Activated CD8-positive, alpha-beta memory T cell treated with anti-CD3 and anti-CD28 coated beads for 36 hours (primary cell): ENCODE measurements at places on chromosomes 7 and 10. TPM values are rescaled to one million over a fixed set of nuclear protein-coding genes. Genes with fewer than 3 reads are reported as not detected.

Gene LRRC4
- total RNA-seq: not detected

Gene SGPL1
- 51.4 TPM for total RNA-seq

Gene PLCE1
- total RNA-seq: not detected

Gene HOGA1
- not detected for total RNA-seq

Gene OPN1SW
- not detected for total RNA-seq

Gene GSTO2
- total RNA-seq: 1.6 TPM

Gene SRGN
- total RNA-seq: 673 TPM

Gene UBE2D4
- total RNA-seq: 15.6 TPM

Gene TAS2R5
- 1.6 TPM for total RNA-seq

Gene HOXA9
- total RNA-seq: not detected

Gene LIPK
- total RNA-seq: not detected

Gene LRRC18
- not detected for total RNA-seq

Gene ZCWPW1
- 2.3 TPM for total RNA-seq

Gene CNNM1
- total RNA-seq: 0.23 TPM

Gene GPR37
- not detected for total RNA-seq

Gene ZNF804B
- total RNA-seq: not detected

Gene SMARCD3
- 2.9 TPM for total RNA-seq

Gene UPK3BL2
- 6.7 TPM for total RNA-seq

Gene FEZF1
- not detected for total RNA-seq

Gene SYT15B
- 0.15 TPM for total RNA-seq

Gene SFRP4
- not detected for total RNA-seq

Gene LRRC27
- 2.4 TPM for total RNA-seq

Gene MRLN
- total RNA-seq: not detected

Gene PTPN20
- 0.70 TPM for total RNA-seq

Gene CTBP2
- total RNA-seq: 0.99 TPM

Gene NPSR1
- not detected for total RNA-seq

Gene PRRT4
- total RNA-seq: 0.23 TPM
